ENCODE measurements at places on chromosomes 5 and 9.
A peak's percentile ranks its signal among the peaks of the same experiment; 100 is the strongest.

DNA sequence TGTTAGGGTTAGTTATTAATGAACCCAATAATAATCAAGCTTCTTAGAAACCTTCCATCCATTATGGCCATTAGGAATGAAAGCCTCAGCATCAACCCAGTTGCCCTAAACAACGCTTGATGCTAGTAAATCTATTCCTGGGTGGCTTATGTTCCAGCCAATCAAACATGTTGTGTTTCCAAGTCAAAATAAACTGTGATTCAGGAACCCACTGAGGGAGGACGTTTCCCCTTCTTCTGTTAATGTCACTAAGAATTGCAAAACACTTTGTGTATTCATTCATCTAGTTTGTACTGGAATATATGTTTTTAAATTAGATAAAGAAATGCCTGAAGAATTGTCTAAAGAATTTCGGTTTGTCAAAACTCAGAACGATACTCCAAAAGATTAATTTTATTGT, 142.5 kb upstream of the MSX2 start:
- DNase-seq, result no peak

DNA sequence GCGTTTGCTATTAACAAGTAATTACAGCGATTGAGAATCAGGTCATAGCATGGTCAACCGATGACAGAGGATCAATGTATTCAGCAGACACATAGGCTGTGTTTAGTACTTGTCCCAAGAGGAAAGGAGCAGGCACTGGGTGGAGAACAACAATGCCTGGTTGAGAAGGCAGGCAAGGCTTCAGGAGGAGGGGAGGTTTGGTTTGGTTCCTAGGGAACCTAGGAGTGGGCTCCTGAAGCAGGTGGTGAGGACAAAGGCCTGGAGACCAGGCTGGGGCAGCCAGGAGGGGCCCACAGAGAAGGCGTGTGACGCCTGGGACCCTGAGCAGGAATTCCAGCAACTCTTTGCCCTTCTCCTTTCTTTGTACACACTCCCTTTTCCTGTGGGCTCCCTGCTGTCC, 195.6 kb downstream of the SPOCK1 start:
- no peak for DNase-seq

DNA sequence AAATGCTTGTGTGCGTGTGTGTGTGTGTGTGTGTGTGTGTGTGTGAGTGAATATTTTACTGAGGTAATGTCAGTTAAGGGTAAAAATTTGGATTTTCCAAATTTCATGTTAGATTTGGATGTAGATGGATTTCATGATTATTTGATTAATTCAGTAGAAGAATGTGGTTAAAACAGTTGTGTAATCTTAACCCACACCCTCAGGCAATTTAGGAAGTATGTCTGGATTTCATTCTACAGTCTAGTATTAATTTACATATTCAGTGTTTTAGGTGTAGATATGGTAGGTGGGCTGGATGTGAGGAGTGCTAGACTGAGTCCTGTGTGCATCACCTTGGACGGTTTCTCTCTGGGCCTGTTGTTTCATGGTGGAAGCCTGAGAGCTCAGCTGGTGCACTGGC, 99.1 kb upstream of the CKMT2 start:
- no peak for DNase-seq

GRCh38 chr9:88221105-88221504, 82.8 kb upstream of the SPATA31C2 start:
- DNase-seq, result no peak

GRCh38 chr9:121742923-121743322, 91.5 kb downstream of the DAB2IP start:
- no peak for DNase-seq

DNA sequence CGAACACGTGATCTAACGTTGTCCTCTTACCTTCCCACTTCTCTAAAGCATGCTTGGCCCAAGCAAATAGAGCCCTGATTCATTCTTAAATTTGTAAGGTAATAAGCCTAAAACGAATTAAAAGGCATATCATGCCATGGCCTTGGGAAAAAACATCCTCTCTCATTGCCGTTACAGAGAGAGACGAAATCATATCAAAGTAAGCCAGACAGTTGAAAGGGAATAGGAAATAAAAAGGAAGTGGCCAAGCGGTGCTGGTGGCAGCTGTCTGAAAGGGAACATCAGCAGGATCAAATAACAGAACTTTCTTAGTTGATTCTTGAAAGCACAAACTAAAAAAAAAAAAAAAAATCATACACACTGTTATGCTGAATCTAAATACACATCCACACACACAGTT, 49.1 kb upstream of the CDH6 start:
- DNase-seq, result no peak

- DNase-seq, result no peak
These were observed 27.6 kb upstream of the CDKN2AIPNL start for GRCh38 chr5:134439210-134439654.

GRCh38 chr5:95808013-95808685, 14.4 kb downstream of the GLRX start:
- no peak for DNase-seq

DNA sequence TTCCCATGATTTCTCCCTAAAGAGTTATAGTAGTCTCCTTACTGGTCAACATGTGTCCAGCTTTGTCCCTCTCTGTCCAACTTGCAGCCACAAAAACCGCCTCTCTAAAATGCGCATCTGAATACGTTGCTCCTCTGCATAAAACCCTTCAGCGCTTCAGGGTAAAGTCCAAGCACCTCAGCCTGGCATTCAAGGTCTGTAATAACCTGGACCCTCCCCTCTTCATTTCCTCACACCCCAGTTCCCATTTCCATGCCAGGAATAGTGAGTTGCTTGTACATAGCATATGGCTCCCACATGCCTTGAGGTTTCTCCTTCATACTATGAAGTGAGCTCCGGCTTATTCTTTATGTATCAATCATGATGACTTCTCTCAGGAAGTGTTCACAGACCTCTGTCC, 101.5 kb downstream of the OXCT1 start:
- no peak for DNase-seq

- no peak for DNase-seq
These were observed 36.1 kb upstream of the KIF4B start for GRCh38 chr5:154977409-154977808.

DNA sequence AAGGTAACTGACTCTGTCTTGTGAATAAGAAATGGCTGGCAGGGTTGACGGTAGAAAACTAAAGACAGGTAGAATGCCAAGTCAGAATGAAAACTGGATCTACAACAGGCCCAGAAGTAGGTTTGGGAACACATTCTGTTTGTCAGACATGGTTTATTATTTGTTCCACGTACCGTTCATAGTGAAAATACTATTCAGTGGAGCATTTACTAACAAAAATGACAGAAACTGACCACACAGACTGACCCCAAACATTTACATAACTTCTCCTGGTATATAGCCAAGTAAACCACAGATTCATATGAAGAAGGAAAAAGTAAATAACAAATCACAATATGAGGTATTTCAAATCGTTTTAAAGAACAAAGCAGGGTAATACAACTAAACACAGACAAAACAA, 73.7 kb downstream of the SLC38A9 start:
- DNase-seq, result no peak

DNA sequence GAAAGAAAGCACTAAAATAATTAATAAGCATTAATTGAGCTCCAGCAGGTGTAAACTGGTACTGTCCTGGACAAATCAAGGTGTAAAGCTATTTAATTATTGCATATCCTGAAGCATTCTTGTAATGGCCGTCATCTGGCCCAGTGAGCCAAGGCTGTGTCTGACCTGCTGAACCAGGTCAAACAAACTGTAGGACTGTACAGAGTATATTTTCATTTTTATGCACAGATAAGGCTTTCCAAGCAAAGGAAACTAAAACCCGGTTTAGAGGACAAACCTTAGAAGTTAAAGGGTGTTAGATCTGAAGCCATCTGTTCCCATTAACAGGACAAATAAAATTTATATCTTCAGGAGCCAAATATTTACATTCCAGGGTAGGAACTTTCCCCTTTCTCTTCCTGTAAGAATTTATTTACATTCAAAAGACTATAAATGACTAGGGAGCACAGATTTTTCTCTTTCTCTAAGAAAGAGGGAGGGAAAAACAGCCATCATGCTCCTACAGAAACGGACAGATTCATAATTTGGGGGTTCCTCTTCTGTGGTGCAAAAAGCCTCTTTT, 69.8 kb downstream of the ESM1 start:
- DNase-seq, result no peak

DNA sequence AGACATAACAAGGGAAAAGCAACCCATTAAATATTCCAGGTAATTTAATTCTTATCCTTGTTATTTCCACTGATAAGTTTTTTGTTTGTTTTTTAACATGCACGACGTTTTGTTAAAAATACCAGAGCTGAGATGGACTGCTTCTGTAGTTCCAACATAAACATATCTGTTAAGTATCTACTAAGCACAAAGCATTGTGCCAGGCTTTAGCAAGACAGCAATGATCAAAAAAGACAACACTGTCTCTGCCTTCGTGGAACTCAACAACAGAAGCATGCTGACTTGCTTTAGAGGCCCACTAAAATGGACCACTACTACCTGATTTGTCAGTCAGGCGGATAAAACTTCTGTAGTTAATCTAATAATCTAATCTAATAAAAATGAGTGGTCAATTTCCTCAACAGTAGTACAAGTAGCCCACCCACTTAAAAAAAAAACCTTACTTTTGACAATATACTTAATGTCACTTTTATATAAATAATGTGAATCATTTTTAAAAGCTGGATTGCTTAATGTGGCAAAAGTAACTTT, 3.1 kb downstream of the RAB14 start:
- DNase-seq, result no peak

DNA sequence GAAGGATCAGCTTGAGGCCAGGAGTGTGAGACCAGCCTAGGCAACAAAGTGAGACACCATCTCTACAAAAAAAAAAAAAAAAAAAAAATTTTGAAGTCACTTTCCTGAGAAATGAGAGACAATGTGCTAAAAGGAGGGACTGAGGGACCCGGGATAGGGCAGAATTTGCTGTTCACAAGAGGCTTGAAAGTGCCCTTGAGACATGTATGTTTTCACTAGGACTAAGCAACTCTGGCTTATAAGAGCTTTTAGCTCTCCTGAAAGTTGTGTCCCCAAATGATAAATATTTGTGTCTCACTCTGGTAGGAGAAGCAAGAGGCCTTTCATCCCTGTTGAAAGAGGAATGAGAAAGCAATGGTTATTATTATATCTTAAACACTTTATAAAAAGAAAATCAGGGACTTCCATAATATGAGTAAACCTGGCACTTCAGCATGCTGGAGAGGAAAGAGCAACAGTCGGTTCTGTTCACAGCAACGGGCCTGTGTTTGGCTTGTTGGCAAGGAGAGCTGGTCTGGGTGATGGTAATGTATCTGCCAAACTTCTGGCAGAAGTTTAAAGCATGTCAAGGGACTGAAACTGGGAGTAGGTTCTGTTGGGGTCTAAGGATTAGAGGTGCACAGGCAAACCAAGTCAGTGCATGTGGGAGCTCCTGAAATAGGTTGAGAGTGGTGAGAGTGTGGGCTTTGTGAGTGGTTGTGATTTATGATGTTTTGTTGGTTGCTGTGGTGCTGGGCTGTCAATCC, 32.2 kb downstream of the ENTREP1 start:
- no peak for DNase-seq

GRCh38 chr9:133851693-133852092, 113.5 kb upstream of the SARDH start:
- no peak for DNase-seq

DNA sequence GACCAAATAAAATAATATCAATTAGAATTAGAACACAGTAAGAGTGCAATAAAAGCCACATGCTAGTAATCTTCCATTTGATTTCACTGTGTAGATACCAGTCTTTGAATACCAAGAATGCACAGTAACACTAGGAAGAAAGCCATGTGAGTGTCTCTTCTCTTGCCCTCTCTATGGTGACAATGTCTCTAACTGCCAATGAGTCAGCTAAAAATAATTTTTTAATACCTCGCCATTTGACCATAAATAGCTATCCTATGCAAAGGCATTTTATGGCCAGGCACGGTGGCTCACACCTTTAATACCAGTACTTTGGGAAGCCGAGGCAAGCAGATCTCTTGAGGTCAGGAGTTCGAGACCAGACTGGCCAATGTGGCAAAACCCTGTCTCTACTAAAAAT, 30.6 kb downstream of the EDIL3 start:
- no peak for DNase-seq

DNA sequence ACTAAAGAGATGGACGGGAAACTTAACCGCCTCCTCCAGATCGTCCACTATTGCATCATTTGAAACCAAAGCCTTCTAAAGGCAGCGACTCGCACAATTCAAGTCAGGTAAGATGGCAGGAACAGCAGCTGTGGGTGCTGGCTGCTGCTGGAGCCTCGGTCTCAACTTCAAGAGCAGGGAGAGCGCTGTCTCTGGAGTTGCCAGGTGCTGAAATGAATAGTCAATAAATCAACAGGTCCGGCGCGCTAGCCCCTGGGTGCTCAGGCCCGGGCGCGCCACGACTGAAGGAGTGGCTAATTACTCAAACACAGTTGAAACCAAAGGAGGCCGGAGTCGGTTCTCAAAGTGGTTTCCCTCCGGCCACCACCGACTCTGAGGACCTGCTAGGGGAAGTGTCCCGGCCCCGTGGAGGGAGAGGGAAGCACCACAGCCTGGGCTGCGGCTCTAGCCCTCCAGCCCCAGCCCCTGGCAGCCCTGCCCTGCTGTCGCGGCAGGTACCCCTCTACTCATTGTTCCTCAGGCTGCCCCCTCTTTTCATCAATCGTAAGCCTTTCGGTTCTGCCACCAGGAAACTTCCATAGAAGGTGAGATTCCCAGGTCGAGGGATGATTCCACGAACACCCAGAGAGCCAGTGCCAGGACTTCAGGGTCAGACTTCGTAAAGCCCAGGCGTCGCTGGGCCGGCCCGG, 804 bp downstream of the TTC39B start:
- no peak for DNase-seq

GRCh38 chr9:76878933-76879332, 27.0 kb downstream of the PRUNE2 start:
- no peak for DNase-seq

- no peak for DNase-seq
These were observed 17.4 kb downstream of the C5orf15 start for GRCh38 chr5:133950821-133951612.

- DNase-seq, result peak; percentile 66
These were observed 6.3 kb upstream of the GARIN3 start for GRCh38 chr5:157172403-157172802.

- DNase-seq, result no peak
These were observed 135.4 kb upstream of the IER5L start for GRCh38 chr9:129313331-129313955.

GRCh38 chr5:34486849-34487158, 169.3 kb upstream of the RAI14 start:
- no peak for DNase-seq

DNA sequence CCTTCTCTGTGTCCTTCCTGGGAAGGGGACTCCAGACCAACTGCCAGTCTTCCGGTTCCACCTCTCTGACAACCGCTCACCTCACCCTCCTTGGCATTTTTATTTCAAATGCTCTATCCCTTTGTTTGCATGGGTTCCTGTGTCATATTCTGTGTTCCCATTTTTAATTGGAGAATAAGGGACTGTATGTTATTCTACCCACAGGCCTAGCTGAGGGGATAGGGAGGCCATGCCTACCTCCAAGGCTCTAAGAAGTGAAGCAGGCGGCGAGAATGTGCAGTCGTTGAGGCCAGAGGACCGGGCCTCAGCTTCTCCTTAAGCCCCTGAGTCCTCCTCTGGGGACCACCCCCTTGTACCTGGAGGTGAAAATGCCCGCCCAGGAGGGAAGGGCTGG, 936 bp upstream of the WDR5 start:
- no peak for DNase-seq
